ENCODE measurements at places on chromosomes 12 and 14.

DNA sequence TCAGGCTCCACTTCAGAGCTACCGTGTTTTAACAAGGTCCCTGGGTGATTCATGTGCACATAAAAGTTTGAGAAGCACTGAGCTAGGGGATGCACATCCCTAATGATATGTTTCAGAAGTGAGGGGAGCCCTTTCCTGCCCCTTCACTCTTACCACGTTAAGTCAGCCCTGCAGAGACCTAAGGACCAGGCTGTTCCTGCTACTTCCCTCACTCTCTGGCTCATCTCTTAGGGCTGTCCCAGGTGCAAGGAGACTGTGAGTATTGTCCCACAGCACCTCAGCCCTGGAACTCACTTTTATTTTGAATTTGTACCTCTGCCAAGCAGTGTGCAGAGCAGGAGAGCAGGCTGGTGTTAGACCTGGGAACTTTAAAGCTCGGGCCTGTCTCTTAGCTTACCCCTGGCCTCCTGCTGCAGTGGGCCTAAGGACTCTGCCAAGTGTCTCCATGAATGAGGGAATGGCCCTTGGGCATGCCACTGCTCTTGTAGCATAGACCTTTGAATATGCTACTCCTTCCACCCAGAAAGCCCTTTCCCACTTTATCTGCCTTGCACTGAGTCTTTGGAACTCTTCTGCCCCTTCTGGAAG is 11.0 kb upstream of the SUSD6 start:
- DNase-seq, result no peak

GRCh38 chr12:57550641-57551549 is 1.1 kb downstream of the KIF5A start:
- DNase-seq, result no peak

DNA sequence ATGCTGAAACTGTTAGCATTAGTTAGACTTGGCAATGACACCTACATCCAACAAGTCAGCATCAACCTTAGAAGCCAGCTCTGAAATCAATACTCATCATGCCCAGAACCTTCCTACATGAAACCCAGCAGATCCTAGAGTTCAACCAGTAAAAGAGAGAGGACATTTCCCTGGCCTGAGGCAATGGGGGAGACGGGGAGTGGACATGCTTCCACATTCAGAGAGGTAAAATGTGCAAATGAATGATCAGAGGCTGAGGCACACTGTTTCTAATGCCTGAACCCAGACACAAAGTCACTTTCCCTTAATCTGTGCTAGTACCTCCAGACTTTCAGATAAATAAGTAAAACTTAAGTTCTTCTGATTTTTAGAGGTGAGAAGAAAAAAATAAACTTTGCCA is 34.5 kb downstream of the ERO1A start:
- DNase-seq, result no peak

GRCh38 chr14:22837114-22837749 is 847 bp downstream of the MMP14 start:
- peak; percentile 43 for DNase-seq

- no peak for DNase-seq
These were observed 86.9 kb downstream of the STON2 start for GRCh38 chr14:81313200-81313599.

DNA sequence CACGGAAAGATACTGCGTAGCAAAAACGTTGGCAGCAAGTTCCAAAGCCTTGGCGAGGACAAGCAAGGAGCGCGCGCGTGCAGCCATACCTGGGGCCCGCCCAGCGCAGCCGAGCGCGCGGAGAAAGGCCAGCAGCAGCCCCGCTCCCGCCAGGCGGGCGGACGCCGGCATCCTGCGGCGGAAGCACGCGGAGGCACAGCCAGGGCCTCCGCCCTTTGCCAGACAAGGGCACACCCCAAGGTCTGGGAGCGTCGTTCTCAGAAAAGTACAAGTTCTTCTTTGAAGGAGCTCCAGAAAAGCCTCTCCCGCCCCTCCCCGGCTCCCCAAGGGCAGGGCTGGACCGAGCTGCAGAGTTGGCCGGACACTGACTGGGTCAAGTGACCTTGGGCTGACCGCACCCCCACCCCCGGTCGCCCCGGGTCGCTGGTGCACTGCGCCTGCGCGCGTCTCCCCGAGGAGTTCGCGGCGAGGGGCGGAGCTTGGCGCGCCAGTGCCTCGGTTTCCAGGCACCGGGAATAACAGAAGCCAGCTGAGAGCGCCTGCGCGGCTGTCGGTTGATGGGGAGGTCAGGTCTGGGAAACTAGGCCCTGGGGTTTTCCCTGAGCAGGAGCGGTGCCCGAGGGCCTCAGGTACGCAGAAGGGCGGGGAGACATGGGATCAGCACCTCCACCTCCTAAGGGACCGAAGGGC is at the start of gene ZC2HC1C:
TSS of gene ZC2HC1C (plus strand) at position 521 of the 690 bp plus-strand sequence. CDS start 933 bp downstream, outside the sequence.
- DNase-seq, result peak; percentile 65

- no peak for DNase-seq
These were observed 30.4 kb upstream of the VWF start for GRCh38 chr12:6154730-6155459.

- DNase-seq, result no peak
These were observed 14.1 kb downstream of the RILPL1 start for GRCh38 chr12:123519141-123520001.

DNA sequence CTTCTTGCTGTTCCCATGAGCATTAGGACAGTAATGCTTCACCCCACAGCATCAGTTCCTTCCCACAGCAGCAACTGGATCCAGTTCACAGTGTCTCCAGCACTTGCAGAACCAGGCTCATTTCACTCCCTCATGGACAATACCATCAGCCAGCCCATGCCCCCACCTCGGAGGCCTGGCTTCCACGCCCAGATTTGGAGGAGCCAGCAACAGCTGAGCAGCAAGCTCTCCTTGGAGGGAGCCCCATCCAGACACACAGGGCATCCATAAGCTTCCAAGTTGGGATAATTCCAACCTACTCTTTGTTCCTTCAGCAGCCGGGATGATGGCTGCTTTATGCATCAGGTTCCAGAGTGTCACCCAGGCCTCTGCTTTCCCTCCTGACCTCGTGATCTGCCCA is 250.0 kb downstream of the GLT1D1 start:
- no peak for DNase-seq

DNA sequence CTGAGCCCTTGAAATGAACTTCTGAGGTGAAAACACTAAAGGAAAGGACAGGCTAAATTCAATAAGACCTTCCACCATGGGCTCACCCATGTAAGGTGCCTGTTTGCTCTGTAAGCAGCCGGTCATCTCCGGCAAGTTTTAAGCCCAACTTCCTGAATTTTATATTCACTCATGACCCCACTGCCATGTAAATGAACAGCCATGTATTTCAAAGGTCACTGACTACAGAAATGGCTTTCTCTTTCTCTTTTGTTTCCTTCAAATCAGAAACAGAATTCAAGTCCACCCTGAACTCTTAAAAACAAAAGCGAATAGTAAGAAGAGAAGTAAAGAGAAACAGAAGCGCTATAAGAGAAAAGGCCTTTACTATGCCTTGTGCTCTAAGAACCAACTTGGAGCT is 61.7 kb upstream of the OVCH1 start:
- no peak for DNase-seq

GRCh38 chr14:24080888-24081738 is 9.8 kb downstream of the CPNE6 start:
- DNase-seq, result peak; percentile 75

DNA sequence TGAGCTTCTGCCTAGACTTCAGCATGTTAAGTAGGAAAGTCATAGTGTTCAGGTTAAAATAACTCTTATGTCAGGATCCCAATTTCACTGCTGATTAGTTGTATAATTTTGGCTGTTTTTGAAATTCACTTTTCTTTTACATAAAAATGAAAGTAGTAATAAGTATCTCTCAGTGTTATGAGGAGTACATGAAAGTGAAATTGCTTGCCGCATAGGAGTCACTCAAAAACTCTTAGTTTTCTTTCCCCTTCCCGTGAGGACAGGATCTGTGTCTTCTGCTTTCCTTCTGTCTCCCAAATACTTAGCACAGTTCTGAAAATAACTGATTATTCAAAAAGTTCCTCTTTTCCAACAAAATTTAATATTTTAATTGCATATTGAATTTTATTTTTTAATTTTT is 100.5 kb downstream of the SLC38A4 start:
- DNase-seq, result no peak

DNA sequence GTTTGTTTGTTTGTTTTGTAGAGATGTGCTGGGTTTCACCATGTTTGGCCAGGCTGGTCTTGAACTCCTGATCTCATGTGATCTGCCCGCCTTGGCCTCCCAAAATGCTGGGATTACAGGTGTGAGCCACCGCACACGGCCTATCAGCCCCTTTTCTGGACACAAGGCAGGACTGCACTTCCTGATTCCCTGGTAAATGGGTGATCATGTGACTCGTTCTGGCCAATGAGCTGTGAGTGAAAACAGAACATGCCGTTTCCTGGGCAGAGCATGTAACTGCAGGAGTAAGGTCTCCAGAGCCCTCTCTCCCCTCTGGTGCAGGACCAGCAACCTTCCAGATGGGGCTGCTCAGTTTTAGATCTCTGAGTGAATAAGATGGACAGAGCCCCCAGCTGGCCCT is 92.7 kb downstream of the ITPK1 start:
- DNase-seq, result no peak

GRCh38 chr12:30939234-30939633 is 12.7 kb downstream of the TSPAN11 start:
- no peak for DNase-seq

DNA sequence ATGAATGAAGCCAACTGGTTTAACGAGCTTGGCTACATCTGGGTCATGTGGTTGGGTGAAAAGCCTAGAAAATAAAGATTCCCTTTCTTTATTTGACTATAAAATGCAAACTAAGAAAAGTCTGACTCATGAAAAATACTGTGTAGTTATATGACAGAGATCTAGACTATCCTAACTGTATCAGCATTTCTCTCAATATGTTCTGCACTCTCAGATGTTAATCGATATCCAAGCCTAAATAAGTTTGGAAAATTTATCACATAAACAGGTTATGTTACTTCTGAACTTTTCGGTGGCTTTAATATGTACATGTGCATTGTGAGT is 133.1 kb downstream of the DAAM1 start:
- no peak for DNase-seq

- no peak for DNase-seq
These were observed 56.7 kb downstream of the C14orf132 start for GRCh38 chr14:96095581-96096476.

DNA sequence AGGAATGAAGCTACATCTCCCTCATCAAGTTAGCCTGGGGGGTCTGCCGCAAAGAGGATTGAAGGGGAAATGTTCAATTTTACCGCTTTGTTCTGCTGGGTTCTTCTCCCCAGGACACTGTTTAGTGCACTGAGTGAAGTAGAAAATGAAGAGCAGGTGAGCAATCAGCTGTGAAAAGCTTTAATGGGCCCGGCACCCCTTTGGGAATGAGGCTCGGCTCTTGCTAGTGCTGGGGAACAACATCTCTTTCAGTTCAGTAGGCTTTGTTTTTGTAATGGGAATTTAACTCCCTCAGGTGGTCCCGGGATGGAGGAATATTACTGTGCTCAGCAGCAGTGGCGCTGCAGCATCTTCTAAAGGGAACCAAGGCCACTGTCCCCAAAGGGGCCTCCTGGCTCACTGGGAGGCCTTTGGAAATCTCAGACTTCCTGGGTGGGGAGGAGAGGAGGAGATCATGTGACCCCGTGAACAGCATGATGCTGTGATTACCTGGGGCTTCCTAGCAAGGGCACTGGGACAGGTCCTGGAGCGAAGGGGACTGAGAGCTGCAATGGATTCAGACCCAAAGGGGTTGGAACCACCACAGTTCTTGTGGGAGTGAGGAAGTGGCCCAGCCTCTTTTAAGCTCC is 85.2 kb upstream of the MAX start:
- no peak for DNase-seq

- DNase-seq, result no peak
These were observed 96.6 kb downstream of the CDK17 start for GRCh38 chr12:96303653-96304052.

DNA sequence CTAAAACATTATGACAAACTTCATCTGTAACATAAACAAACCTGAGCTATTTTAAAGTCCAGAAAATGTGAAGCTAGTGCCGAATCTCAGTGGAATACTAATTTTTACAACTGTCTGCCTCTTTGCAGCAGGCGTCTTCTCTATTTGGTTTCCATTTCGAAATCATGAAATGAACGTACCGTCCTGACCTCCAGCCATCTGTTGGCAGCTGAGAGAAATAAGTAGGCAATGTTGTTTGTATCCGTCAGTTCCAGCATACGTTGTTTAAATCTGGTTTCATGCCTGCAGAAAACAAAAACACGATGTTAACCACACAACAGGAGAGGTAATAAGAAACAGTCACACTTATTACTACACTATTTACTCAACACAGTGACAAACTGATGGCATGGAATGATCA is 54.3 kb upstream of the KCNJ8 start:
- no peak for DNase-seq

DNA sequence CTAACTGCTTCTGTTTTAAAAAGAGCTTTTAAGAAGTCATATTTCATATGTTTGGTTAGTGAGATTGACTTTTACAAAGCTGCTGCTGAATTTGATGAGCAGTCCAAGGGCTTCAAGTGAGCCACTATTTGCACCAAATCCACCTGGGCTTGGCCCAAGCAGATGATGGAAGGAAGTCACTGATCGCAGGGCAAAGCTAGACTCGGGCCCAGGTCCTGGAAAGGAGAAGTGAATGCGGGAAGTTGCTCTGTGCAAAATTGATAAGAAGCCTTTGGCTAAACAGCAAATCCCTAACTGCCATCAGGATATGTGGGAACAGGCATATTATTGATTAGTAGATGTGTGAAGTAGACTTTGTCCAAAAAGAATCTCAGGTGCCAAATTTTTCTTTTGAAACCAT is 30.5 kb downstream of the PLXNC1 start:
- no peak for DNase-seq

- DNase-seq, result no peak
These were observed 87.5 kb downstream of the NCOR2 start for GRCh38 chr12:124479680-124480468.

- no peak for DNase-seq
These were observed 27.7 kb downstream of the PPP1R13B start for GRCh38 chr14:103819503-103820307.

GRCh38 chr12:91588874-91589454 is 406.3 kb upstream of the DCN start:
- DNase-seq, result no peak

- no peak for DNase-seq
These were observed 3.6 kb downstream of the IFT43 start for GRCh38 chr14:75989134-75989533.

- no peak for DNase-seq
These were observed 47.2 kb upstream of the PLEKHG3 start for GRCh38 chr14:64656986-64657385.

DNA sequence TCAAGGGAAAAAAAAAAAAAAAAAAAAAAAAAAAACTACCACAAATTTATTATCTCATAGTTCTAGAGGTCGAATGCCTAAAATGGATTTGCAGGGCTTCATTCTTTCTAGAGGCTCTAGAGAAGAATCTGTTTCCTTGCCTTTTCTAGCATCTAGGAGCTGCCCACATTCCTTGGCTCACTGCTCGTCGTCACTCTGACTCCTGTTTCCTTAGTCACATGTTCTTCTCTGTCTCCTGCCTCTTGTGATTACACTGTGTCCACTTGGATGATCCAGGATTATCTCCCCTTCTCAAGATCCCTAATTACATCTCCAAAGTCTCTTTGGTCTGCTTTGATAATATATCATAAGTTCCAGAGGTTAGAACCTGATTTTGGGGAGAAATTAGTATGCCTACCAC is 88.7 kb downstream of the HECTD1 start:
- no peak for DNase-seq

- DNase-seq, result no peak
These were observed 33.4 kb downstream of the SUSD6 start for GRCh38 chr14:69644814-69645213.

- no peak for DNase-seq
These were observed 10.1 kb upstream of the CABP1 start for GRCh38 chr12:120630104-120630892.

All from activated B cell treated with CpG ODN at 0.5 μM for 24 hours (primary cell).